ENCODE measurements at places on chromosomes 7 and 10. TPM values are rescaled to one million over a fixed set of nuclear protein-coding genes. Genes with fewer than 3 reads are reported as not detected.

- no peak for DNase-seq
These were observed 275.8 kb downstream of the DIP2C start for GRCh38 chr10:413662-414071.

DNA sequence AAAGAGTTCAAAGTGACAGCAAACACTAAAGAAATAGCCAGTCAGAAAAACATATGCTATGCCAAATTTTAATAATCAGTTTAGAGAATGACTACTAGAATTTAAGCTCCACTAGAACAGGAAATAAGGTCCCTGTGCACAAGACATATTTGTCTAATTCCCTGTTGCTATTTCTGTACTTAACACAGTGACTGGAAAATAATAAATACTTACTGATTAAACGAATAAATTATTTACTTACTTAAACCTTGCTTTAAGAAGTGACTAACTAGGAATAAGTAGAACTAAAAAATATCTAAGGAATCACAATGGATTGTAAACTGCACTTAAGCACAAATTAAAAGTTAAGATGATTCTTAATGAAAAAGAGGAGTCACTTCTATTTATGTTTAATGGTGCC, 22.3 kb downstream of the NPS start:
- no peak for DNase-seq

- DNase-seq: no peak
These were observed 2.4 kb downstream of the ADRB1 start for GRCh38 chr10:114046087-114046458.

DNA sequence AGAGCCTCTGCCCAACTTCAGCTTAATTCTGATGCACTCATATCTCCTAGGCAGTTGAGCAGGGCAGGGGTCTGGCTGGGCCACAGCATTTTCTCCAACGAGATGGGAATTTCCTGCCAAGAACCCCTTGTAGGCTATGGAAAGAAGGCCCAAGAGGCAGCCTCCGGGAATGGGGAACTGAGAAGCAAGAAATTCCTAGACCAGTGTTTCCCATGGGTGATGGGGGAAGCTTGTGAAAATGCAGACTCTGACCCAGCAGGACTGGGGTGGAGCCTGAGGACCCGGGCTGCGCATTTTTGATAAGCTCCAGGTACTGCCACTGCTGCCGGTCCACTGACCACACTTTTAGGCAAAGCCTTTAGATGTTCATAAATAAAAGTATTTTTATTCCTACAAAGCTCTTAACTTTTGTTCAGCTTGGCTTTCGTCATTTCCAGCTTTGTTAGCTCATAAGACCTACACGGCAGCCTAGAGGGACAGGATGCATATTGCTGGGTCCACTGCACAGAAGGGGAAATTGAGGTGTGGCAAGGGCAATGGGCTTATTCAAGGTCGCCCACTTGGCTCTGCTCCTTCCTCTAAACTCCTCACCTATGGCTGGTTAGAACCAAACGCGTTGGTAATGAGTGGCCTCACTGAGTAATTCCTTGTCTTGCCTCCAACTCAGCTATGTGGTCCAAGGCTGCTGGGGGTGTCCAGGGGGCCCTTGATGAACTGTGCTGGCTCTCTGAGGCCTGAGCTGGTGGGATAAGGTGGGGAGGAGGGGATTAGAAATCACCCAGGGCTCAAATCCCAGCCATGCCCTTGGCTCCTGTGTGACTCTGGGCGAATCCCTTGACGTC, 29.5 kb downstream of the ZCCHC24 start:
- DNase-seq: no peak

The CFAP43 gene
- total RNA-seq: 4.7 TPM

- DNase-seq: no peak
These were observed 7.9 kb downstream of the ESYT2 start for GRCh38 chr7:158821171-158822031.

- no peak for DNase-seq
These were observed 280.9 kb downstream of the NEBL start for GRCh38 chr10:20616056-20616671.

The VAX1 gene
- not detected for total RNA-seq

The SPDYE6 gene
- total RNA-seq: not detected

The SPDYE9 gene
- not detected for total RNA-seq
